IMR-90 (cell line): ENCODE measurements at places on chromosomes 7 and 10. TPM values are rescaled to one million over a fixed set of nuclear protein-coding genes. Genes with fewer than 3 reads are reported as not detected.
A peak's percentile ranks its signal among the peaks of the same experiment; 100 is the strongest.

DNA sequence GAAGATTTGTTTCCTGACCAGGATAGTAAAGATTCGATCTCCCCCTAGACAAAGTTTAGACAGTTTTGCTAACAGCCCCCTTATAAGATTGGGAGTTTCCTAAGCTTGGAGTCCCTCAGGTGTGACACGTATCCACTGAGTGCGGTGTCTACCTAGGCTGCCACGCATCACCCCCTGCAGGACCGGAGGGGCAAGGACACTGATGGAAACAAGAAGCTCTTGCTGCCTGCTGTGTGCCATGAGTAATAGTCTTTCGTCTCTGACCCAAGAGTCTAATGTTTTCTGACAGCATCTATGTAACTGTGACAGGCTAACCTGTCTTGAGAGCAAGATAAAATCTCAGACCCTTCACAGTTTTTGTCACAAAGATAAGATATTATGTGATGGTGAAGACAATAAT is 173.5 kb downstream of the SEMA3E start:
- DNase-seq = no peak

- peak; percentile 64 for DNase-seq
Observed at GRCh38 chr7:90599892-90600555, 3.9 kb downstream of the CDK14 start.

The TRUB1 gene
- total RNA-seq = 17.9 and 26.1 TPM in 2 replicates

The OPN4 gene
- total RNA-seq = not detected in 2 replicates

The WDFY4 gene
- total RNA-seq = not detected in 2 replicates

DNA sequence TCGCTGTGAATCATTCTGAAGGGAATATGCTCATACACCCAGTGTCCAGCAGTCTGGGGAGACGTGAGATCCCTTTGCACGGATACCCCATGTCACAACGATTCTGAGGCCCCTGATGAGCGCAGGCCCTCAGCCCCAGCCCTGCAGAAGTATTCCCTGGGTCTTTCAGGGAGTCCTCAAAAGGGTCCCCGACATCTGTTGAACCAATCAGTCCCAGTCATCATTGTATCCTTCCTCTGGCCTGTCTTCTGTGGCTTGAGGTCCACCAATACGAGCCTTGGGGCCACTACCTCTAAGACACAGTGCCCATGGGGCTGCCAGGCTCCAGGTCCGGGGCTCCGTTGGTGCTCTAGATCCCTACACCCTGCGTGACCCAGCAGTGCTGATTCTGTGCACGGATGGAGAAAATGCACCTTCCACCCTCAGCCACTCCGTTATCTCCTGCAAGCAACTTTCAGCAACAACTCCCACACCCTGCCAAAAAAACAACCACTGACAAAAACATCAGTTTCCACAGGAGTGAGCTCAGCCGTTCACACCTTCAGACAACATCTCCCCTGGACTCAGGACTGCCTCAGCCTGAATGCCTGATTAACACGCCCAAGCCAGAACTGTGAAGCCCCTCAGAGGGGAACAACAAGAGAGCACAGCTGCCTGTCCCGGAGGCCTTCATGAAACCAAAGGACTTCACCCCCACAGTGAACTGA is 46.9 kb upstream of the KDM7A start:
- no peak for DNase-seq
